ENCODE measurements at places on chromosomes 4 and X.

DNA sequence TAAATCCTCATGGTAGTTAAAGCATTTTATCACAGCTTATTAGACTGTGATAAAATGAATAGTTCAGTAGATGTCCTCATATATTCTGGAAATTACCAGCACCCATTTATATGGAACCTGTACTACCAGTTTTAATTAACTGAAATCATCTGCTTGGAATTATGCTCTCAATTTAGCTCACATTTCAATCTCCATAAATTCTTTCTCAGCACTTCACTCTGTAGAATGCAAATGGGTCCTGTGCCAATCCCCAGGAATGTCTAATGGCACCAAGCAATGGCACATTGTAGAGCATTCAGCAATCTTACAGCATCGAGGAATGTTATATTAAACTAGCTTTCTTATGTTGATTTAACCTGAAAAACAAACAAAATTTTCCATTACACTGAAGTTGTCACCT is 355.1 kb downstream of the PDHA2 start:
- DNase-seq: no peak

DNA sequence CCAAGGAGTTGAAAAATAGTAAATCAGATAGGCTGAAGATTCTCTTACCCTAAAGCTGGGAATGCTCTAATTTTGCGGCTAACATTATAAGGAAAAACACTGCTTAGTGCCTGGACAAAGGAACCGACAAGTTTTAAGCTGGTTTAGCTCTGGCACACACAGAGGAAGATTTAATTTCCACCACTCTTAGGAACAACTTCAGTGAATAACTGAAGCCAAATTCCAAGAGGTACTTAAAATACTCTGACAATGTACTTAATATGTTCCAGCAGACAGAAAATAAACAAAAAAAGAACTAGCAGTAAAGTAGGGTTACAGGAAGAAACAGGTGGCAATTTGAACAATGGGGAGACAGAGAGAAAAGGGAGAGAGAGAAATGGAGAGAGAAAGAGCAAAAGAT is 340.8 kb upstream of the NDST4 start:
- no peak for DNase-seq

- DNase-seq: no peak
These were observed 31.1 kb downstream of the ZCCHC4 start for GRCh38 chr4:25343671-25344070.

- no peak for DNase-seq
These were observed 320.2 kb upstream of the GATB start for GRCh38 chr4:152081024-152081423.

DNA sequence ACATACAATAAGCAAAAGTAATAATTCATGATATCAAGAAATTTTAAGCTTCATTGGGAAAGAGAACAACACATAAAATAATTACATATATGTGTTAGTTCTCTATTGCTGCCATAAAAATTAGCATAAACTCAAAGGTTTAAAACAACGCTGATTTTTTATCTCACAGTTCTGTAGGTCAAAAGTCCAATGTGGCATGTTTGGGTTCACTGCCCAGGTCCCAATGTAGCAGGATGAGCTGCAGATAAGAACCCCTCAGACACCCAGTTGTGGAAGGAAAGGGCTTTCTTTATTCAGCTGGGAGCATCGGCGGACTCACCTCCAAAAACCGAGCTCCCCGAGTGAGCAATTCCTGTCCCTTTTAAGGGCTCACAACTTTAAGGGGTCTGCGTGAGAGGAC is 13.1 kb upstream of the MAGEB16 start:
- no peak for DNase-seq

DNA sequence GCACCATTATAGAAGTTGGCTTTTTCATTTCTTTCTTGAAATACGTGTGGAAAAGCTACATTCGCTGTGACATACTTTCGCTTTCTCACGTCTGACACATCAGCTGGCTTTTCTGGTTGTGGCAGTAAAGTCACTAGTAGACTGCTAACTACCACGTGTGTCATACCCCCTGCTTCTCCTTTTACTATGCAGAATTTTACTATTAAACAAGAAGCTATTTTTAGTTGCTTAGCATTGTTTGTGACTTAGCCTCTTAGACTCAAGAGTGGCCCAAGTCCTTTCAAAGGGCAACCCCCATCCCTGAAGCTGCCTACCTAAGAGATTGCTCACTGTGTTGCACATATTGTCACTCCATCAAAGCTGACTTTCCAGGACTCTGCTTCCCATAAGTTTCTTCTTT is 2.1 kb upstream of the IL2 start:
- no peak for DNase-seq

DNA sequence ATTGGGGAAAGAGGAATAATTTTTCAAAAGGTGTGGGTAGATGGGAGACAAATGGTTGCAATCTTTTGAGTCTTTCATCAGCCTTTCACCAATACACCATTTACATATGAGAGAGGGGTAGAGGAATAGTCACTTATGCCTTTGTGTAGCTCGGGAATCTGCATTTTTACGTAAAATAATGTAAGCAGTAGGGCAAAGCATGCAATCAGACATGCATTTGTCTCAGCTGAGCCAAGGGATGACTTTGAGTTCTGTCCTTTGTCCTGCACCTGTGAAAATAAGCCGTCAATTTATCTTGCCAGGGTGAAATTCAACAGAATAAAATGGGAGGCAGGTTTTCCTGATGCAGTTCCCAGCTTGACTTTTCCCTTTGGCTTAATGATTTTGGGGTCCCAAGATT is 1473.4 kb upstream of the TENM3 start:
- no peak for DNase-seq

- DNase-seq: no peak
These were observed 880 bp upstream of the ETDC start for GRCh38 chrX:135308345-135308855.

GRCh38 chr4:16264798-16265197 is 38.5 kb upstream of the TAPT1 start:
- DNase-seq: no peak

GRCh38 chrX:14698790-14699189 is 169.5 kb downstream of the GLRA2 start:
- DNase-seq: no peak

DNA sequence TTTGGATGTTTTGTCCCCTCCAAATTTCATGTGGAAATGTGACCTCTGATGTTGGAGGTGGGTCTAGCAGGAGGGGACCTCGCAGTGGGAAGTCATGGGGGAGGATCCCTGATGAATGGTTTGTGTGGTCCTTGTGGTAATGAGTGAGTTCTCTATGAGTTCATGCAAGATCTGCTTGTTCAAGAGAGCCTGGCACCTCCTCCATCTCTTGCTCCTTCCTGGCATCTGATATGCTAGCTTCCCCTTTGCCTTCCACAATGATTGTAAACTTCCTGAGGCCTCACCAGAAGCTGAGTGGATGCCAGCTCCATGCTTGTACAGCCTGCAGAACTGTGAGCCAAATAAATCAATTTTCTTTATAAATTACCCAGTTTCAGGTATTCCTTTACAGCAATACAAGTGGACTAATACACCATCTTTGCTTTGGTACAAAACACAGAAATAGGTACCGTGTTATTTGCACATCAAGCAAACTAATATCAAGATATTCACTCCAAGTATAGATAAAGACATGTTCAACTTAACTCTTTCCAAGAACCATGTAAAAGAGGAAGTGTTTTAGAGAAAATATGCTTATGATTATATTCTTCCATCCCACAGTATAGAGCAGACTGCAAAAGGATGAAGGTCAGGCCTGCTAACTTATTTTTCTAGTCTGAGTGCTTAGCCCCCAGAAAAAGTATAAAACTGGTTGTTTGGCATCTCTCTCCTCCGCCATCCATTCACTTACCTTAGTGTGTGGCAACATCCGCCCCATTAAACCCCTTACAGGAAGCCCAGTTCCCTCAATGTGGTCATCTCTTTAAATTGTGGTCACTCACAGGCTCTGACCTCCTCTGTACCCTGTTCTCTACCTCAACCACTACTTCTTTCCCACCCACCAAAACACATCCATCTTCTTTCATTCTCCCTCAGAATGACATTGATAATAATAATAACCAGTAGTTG is 6.7 kb downstream of the ARAP2 start:
- no peak for DNase-seq

DNA sequence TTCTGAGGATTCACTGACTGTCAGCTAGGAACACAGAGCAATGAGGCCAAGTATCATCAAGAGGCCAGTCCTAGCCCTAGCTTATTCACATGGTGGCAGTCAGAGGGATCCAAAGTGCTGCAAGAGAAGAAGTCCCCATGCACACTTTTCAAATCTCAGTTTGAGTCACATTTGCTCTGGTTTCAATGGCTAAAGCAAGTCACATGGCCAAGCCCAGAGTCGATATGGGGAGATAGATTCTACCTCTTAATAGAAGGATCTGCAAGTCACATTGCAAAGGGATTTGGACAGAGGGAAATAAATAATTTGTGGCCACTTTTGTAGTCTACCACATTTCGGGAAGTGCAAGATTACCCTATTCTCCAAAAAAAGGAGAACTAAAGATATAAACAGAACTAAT is 3.7 kb upstream of the LCORL start:
- DNase-seq: no peak

DNA sequence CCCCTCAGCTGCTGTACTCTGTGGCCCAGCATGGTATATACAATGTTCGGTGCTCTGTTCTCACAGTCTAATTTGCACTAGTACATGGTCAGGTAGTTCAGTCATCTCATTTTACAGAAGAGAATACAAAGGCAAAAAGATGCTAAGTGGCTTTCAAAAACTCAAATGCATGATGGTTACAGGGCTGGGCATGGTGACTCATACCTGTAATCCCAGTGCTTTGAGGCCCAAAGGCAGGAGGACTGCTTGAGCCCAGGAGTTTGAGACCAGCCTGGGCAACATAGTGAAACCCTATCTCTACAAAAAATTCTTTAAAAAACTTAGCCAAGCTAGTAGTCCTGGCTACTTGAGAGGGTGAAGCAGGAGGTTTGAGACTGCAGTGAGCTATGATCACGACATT is 210.5 kb upstream of the KIT start:
- no peak for DNase-seq

DNA sequence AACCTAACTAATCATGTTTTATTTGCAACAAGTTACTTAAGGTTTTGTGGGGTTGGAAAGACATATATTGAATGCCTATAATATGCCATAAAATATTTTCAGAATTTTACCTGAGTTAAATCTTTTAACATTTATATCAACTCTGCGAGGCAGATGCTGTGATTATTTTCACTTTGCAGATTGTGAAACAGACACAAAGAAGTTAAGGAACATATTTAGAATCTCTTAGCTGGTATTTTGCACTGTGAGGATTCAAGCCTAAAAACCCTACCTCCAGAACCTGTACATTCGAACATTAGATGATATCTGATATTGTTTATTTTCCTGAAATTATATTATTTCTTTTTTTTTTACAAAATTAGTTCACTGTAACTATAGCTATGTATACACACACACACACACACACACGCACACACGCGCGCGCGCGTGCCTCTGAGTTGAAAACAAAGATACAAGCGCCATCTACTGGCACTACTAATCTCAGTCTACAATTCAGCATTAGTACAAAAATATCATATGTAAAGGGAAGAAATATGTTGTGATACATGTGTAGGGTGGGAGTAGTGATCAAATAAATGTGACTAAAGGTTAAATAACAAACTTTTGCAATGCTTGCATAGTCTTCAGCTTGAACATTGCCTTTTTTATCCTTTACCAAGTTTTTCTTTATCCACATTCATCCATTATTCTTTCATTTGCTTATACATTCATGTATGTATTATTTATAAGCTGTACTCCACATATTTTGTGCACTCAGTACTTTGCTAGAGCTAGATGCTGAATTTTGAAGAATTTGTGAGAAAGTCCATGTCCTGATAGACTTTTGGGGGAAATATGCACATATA is 61.5 kb downstream of the ANXA10 start:
- peak; percentile 39 for DNase-seq

DNA sequence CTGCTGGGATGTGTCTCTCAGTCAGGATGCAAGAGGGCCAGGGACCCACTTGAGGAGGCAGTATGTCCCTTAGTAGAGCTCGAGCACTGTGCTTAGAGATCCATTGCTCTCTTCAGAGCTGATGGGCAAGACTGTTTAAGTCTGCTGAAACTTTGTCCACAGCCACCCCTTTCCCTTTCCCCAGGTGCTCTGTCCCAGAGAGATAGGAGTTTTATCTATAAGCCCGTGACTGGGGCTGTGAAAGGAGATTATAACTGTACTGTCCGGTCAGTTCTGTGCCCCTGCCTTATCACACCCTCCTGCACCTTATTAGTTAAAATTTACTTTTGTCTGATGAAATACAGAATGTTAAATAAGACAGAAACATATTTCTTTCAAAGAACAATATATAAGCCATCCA is 378.4 kb downstream of the PABPC4L start:
- DNase-seq: no peak

DNA sequence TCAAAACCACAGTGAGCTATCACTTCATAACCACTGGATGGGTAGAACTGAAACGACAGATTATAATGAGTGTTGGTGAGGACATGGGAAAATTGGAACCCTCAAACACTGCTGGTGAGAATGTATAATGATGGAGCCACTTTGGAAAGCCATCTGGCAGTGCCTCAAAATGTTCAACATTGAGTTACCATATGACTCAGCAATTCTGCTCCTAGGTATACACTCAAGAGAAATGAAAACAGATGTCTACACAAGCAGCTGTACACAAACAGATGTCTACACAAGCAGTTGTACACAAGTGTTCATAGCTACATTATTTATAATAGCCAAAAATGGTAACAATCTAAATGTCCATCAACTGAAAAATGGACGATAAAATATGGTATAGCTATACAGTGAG is 143.9 kb downstream of the PDGFRA start:
- DNase-seq: no peak

DNA sequence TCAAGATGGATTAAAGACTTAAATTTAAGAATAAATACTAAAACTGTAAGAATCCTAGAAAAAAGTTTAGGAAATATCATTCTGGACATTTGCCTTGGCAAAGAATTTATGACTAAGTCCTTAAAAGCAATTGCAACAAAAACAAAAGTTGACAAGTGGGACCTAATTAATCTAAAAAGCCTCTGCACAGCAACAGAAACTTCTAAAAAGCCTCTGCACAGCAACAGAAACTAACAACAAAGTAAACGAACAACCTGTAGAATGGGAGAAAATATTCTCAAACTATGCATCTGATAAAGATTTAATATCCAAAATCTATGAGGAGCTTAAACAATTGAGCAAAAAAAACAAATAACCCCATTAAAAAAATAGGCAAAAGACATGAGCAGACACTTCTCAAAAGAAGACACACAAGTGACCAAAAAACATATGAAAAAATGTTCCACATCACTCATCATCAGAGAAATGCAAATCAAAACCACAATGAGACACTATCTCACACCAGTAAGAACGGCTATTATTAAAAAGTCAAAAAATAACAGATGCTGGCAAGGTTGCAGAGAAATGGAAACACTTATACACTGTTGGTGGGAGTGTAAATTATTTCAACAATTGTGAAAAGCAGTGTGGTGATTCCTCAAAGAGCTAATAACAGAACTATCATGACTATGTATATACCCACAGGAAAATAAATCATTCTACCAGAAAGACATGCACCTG is 5.5 kb upstream of the OPRPN start:
- DNase-seq: no peak

GRCh38 chr4:140271553-140271952 is 101.9 kb upstream of the SCOC start:
- no peak for DNase-seq
